Stimulated activated CD4-positive, alpha-beta T cell treated with anti-CD3 and anti-CD28 coated beads, Interleukin-4, amount 100 ng/mL, for 24 hours (primary cell): ENCODE measurements at places on chromosomes 16 and 17.

- no peak for DNase-seq
Observed at GRCh38 chr17:46733837-46734475, 84.5 kb downstream of the WNT3 start.

DNA sequence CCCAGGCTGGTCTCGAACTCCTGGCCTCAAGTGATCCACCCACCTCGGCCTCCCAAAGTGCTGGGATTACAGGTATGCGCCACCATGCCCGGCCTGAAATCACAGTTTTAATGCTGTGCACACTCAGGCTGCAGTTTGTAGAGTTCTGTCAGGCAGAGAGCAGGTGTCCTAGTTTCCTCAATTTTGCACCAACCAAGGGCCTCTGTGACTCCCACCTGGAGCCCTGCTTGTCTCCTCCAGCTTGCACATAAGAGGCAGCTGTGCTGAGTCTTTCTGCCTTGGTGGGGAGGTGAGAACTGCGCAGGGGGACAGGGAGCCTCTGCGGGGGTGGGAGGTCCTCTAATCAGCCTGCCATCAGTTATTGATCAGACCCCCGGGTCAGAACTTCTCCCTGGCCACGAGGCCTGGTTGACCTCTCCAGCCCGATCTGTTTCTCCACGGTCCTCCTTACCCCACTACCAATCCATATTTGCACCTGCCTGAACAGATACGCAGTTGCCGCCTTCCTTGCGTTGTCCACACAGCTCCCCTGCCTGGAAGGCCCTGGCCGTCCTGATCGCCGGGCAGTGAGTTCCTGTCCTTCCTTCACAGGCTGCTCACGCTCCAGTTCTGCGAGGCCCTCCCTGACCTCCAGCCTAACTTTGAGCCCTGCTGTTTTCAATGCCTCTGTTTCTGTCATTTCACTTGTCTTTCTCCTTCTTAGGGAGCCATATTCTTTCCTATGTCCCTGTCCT lies 48.1 kb upstream of the SIAH1 start:
- no peak for DNase-seq

DNA sequence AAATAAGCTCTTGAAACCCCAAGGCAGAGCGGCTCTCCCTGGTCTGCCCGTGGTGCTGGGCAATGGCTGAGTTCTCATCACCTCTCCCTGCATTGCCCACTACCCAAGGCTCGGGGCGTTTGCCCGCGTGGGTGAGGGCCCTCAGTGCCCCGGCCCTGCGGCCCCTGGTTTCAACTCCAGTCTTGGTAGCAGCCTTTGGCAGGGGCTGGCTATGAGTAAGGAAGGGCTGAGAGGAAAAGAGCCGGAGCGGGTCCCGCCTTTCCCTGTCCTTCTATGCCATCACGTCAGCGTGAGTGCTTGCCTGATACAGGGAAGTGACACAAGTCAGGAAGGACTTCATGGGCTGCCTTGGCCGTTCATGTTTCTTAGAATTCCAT lies 71.7 kb upstream of the CBX4 start:
- no peak for DNase-seq

GRCh38 chr16:65833171-65833871 lies 533.2 kb upstream of the CDH5 start:
- DNase-seq: no peak

DNA sequence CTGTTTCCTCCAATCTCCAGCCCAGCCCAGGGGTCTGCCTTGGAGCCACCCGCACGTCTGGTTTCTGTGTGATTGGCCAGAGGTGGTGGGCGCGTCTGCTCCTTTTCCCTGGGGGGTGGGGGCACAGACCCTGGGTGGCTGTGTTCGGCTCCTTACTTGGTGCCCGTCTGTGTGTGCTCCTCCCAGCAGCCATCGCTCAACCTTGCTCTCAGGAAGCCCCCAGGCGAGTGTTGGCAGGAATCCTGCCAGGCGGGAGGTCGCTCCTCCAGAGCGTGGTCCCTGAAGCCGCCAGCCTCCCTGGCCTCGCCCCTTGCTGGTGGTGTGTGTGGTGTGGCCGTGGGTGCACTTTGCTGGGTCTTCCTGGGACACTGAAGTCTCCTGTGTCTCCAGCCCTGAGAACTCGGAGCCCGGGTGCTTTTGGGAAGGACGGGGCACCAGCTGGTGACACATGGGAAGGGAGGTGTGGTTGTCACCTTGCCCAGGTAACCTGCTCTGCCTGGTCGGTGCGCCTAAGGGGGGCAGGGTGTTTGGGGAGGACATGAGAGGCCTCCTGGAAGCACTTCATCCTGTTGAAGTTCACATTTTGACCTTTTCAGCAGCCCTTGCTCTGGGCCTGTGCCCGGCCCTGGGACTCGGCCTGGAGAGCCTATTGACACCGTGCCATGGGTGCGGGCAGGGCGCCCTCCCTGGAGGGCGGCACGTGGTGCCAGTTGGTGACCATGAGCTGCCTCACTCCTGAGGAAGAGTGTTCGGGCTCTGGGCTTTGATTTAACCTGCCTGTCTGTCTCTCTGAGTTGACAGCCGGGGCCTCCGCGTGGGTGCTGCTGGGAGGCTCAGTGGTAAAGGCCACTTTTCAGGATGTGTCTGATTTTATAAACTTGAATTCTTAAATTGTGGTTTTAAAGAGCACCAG lies 49.0 kb upstream of the ZNF750 start:
- DNase-seq: no peak

DNA sequence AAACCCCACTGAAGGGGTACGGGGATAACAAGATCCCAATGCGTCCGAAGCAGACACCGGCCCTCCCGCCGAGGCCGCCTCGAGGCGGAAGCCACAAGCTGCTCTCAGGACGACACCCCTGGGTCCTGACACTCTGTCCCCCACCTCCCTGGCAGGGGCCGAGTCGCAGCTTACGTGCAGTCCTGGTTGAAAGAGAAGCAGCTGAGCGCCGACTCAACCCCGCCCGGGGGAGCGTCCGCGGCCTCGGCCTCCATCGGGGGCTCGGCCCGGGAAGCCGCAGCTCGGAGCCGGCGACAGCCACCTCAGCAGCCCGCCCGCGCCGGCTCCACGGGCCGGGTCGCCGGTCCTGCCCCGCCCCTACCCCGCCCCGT lies at the start of gene WIPI1:
Gene WIPI1 (minus strand): TSS at position 329 of the 371 bp plus-strand sequence. CDS start 75 bp downstream, at position 254.
- no peak for DNase-seq

DNA sequence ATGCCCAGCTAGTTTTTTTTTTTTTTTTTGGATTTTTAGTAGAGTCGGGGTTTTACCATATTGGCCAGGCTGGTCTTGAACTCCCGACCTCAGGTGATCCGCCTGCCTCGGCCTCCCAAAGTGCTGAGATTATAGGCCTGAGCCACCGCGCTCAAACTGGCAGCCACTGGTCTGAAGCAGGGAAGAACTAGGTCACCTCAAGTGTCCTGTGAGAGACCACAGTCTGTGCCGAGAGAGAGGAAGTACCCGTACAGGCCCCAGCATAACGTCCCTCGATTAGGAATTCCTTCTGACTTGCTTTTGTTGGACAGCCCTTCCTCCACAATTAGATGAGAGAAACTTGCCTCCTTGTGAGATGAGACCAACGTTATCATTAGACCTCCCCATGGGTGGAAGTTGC lies 13.7 kb upstream of the CD300E start:
- no peak for DNase-seq
